ENCODE measurements at places on chromosomes 5 and 9. TPM values are rescaled to one million over a fixed set of nuclear protein-coding genes. Genes with fewer than 3 reads are reported as not detected.

GRCh38 chr5:10677533-10677932 is 83.5 kb downstream of the DAP start:
- DNase-seq: no peak

The CRHBP gene
- total RNA-seq: not detected

The LCN9 gene
- not detected for total RNA-seq

GRCh38 chr5:18003784-18004183 is 369.5 kb downstream of the TAF11L14 start:
- no peak for DNase-seq

The ELOVL7 gene
- 0.18 TPM for total RNA-seq

The PCDHGA5 gene
- total RNA-seq: 0.13 TPM

- DNase-seq: no peak
These were observed 160.9 kb downstream of the LPAR1 start for GRCh38 chr9:110877374-110877773.

DNA sequence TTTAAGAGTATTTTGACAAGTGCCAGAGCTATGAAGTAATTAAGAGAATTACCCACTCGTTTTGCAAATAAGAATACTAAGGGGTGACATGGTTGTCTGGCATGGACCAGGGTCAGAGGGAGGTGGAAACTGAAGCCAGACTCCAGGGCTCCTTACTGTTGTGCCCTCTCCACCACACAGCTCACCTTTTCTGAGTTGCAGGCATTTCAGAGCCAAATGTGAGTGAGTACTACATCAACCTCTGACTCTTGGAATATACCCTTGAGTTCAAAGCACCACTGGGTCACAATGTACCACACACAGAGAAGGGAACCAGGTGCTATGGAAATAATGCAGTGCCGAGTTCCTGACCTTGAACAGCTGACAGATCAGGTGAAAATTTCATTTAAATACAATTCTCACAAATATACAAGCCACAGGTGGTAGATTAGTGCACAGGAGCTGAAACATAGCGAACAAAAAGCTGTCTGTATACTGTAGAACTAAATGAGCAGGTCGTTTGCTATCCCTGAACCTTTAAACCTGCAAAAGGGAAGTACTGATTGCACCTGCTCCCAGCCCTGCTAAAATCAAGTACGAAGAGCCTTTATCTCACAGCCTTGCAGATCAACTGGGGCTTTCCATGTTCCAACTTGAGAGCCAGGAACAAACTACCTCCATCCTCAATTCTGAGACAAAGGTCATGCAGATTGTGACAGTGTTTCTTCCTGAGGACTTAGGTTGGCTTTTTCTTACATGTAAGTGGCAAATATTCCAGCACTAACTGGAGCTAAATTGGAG is 57.0 kb downstream of the GOLM1 start:
- no peak for DNase-seq

The DRD1 gene
- not detected for total RNA-seq

The CAMSAP1 gene
- 26.7 TPM for total RNA-seq

DNA sequence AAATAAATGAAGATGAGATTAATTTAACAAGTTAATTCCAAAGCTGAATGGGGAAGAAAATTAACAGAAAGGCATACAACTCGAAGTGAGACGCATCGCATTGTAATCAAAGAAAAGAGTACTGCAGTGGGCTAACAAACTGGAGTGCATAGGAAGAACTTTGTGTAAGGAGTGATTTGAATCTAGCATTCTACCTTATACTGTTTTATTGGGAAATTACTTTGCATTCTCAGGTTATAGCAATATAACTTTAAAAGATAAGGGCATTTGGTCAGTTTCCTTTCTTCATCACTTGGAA is 124.5 kb upstream of the TLE4 start:
- DNase-seq: no peak

The MAMDC4 gene
- 11.0 TPM for total RNA-seq

The TUSC1 gene
- total RNA-seq: 0.63 TPM

- no peak for DNase-seq
These were observed 50.5 kb upstream of the C5orf46 start for GRCh38 chr5:147956842-147957223.

- peak; percentile 5 for DNase-seq
These were observed at the start of gene ZNF883 for GRCh38 chr9:113011911-113012381. Gene ZNF883 (minus strand): TSS chr9:113012192.

GRCh38 chr9:16571127-16571802 is 299.2 kb downstream of the BNC2 start:
- no peak for DNase-seq

The PHF24 gene
- total RNA-seq: 0.08 TPM

DNA sequence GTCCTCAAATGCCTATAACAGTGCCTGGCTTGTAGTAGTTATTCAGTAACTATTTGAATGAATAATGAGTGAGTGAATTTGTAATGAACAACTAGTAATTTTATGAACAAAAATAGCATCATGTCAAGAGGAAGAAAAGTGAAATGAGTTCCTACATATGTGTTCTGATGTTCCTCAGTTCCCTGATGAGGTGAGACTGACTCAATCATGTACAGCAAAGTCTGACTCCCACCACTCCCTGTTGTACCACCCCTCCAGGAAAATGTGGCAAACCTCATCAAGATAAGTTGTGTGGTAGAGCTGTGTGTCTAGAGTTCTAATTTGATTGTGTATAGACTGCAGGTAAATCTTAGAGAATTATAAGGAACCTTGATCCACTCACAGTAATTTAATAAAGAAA is 201.6 kb downstream of the GOLPH3 start:
- no peak for DNase-seq

GRCh38 chr9:117470902-117471301 is 56.0 kb upstream of the ASTN2 start:
- DNase-seq: no peak

- no peak for DNase-seq
These were observed 267.6 kb downstream of the TMEM167A start for GRCh38 chr5:82809420-82810143.

DNA sequence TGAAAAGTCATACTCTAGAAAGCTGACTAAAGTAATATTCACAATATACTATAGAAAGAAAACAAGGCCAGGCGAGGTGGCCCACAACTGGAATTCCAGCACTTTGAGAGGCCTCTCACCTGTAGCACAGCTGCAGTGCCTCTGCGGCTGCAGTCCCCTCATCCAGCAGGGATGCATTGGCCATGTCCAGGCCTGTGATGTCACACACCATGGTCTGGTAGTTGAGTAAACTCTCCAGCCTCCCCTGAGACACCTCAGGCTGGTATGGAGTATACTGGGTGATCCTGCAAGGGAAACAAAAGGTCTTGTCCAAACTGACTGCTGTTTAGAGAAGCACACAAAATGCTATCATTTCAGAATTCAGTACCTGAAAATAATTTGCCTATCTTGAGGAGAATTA is 35.5 kb downstream of the GLDC start:
- DNase-seq: no peak

DNA sequence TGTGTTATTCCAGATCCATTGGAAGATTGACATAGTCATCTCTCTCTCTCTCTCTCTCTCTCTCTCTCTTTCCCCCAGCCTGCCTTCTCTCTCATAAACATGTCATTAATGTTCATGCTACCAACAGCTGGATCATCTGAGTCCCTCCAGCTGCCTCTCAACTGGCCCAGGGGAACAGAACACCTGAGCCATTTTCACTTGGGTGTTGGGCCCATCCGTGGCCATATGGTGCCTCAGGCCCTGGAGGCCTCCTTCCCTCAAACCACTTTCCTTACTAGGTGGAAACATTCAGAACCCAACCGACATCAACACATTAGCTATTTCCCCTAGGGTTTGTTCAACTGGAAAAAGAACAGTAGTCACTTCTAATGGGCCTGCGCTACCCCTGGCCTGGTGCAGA is 196.2 kb downstream of the FRMD3 start:
- DNase-seq: no peak

DNA sequence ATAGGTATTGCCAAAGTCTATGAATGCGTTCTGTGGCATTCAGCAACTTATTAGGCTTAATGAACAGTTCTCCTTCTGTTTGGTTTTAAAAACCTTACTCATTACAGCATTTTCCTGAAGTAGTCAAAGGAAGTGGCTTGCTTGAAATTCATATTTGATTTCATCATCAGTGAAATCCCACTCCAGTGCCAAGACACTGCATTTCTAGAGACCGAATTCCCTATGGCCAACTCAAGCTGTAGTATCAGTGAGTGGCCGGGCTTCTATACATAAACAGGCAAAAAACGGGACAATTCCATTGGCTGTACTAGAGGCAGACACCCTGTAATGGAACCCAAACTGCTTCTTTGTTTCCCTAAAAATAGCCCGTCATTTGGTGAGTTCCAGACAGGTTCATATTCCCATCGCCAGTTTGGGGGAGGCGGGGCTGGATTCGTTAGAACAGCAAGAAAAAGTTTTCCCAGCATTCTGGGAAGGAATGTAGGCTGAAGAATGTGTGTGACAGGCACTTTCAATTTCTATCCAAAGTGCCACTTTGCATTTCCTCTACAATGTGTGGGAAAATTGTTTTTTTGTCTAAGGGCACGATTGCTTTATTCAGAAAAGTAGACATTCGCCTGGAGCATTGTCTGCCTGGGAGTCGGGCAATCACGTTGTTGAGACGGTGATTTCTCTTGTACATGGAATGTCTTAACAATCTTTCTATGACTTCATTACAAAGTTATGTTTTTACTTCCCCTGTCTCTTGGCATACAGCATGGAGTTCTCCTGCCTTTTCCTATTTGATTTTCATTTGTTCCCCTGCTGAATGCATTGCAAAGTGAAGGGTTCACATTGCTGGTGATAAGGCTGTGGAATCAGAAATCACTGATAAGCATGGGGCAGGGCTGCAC is 141.8 kb upstream of the MAST4 start:
- no peak for DNase-seq

DNA sequence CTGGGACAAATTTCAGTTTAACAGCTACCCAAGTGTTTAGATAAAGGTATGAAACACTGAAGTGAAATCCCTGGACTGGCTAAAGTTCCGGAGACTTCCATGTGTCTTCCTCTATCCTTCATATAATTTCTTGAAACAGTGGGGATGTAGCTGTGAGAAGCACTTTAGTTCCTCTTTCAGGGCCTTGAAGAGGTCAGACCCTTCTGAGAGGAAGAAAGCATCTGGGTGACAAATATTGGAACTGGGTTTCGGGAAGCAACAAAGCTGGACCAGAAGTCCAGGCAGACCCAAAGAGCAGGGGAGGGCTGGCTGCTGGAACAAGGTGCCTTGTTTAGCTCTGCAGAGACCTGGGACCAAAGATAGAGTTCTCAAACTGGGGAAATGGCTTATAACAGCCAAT is 75.4 kb upstream of the ZFAND5 start:
- no peak for DNase-seq

The SLC6A7 gene
- not detected for total RNA-seq

DNA sequence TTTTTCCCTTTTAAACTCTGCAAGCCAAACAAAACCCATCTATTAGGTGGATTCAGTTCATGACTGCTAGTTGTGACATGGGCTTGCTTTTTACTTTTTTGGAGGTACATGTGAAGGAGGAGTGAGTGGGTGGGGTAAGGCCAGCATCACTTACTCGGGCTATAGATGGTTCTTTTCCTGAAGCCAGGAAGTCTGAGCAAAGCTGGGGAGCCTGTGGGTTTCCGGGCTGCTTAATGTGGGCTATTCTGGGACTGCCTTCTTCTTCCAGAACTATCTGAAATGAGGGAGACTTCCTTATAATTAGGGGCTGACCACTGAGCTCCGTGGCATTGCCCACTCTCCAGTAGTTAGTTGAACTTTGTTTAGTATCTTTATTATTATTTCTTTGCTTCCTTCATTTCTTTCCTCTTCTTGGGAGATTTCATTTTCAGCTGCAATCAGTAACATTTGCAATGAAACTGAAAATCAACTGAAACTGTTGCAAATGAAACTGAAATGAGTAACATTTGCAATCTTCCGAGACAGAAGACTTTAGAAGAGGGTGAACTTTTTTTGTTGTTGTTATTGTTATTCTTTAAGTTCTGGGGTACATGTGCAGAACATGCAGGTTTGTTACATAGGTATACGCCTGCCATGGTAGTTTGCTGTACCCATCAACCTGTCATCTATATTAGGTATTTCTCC is 204.9 kb downstream of the LRRC70 start:
- DNase-seq: no peak

The FNBP1 gene
- 163 TPM for total RNA-seq

DNA sequence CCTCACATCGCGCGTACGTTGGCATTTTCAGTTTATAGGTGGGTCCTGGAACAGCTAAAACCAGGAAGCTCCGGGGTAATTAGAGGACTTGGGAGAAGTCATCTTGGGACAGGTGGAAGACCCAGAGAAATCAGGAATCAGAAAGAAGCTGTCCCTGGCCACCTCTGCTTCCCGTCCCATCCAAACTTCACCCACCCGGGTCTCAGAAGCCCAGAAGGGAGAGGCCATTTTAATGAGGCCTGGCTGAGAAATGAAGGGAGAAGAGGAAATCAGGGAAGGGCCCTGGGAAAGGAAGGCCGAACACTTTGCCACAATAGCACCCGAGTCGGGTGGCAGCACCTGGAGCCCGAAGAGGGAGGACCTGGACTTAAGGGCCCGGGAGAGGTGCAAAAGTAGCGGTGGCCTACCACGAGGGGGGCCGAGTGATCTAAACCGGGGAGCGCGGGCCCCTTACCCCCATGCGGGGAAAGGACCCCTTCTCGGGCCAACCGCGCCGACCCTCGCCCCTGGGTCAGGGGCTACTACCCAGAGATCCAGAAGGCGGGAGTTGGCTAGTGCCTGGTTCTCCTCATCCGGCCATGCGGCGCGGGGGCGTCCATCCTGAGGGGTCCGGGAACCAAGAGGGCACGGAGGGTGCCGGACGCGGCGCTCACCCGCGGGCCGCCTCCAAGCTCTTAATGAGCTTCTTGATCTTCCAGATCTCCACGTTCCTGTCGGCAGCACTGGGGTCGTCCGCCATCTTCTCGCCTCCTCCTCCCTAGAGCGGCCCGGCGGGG is 668 bp downstream of the ETF1 start:
- no peak for DNase-seq

The NR4A3 gene
- total RNA-seq: 24.9 TPM

The ARAP3 gene
- total RNA-seq: 1.1 TPM

- DNase-seq: no peak
These were observed 335.0 kb downstream of the DNAH5 start for GRCh38 chr5:13609504-13609903.

DNA sequence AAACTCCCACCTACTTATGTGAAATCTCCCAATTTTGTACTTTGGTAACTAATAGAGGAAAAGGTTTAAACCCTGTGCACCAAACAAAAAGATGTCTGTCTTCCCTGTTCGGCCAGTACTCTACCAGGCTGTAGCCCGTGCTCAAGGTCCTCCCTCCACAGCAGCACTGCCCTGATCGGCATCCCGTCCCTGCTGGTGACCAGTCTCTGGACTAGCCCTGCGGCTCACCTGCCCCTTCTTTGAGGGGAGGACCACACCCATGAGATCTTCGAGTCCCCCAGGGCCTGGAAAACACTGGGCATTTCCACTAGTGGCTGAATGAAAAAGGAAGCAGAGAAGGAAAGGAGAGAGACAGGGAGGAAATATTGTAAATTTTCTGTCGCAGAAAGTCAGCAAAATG is 2.8 kb downstream of the GFPT2 start:
- no peak for DNase-seq

DNA sequence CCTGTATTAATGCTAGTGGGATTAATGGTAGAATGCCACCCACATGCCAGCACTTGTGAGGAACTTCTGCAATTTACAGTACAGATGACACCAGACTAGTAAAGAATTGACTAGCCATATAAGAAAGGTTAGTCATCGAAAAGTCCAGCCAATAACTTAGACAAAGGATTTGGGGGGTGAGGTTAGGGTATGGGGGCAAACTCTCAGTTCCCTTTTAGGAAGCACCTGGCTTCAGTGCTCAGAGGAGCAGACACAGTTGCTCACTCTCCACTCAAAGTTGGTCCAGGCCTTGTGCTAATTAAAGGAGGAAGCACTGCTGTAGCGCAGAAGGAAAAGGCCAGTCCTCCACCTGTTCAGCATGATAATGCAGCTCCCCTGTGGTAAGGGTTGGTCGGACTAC is 25.2 kb downstream of the TGFBR1 start:
- DNase-seq: no peak
